ENCODE measurements at places on chromosomes 13 and 19. TPM values are rescaled to one million over a fixed set of nuclear protein-coding genes. Genes with fewer than 3 reads are reported as not detected.

IGLON5 gene
- 0.10 TPM for polyA plus RNA-seq

ZNF829 gene
- 3.8 TPM for polyA plus RNA-seq

PEX11G gene
- polyA plus RNA-seq: 2.3 TPM

TUBA3C gene
- polyA plus RNA-seq: not detected

TLE6 gene
- 0.70 TPM for polyA plus RNA-seq

ANGPTL4 gene
- polyA plus RNA-seq: 1.5 TPM

ICAM3 gene
- polyA plus RNA-seq: 4.9 TPM

S1PR5 gene
- polyA plus RNA-seq: 1.1 TPM

FUT1 gene
- 1.1 TPM for polyA plus RNA-seq

LILRA1 gene
- polyA plus RNA-seq: 0.46 TPM

PSG3 gene
- not detected for polyA plus RNA-seq

GRK1 gene
- 0.28 TPM for polyA plus RNA-seq

LCP1 gene
- polyA plus RNA-seq: 9.1 TPM

PVR gene
- polyA plus RNA-seq: 19.6 TPM

KCNJ14 gene
- 0.81 TPM for polyA plus RNA-seq

IGSF23 gene
- polyA plus RNA-seq: not detected

ZNF560 gene
- 0.09 TPM for polyA plus RNA-seq

ZBTB32 gene
- polyA plus RNA-seq: not detected

CABP5 gene
- polyA plus RNA-seq: not detected

CD22 gene
- polyA plus RNA-seq: 0.82 TPM

PAK4 gene
- 17.5 TPM for polyA plus RNA-seq

RNF225 gene
- polyA plus RNA-seq: not detected
